Heart left ventricle (tissue), 16 donors: ENCODE measurements at places on chromosomes 11 and 22.

DNA sequence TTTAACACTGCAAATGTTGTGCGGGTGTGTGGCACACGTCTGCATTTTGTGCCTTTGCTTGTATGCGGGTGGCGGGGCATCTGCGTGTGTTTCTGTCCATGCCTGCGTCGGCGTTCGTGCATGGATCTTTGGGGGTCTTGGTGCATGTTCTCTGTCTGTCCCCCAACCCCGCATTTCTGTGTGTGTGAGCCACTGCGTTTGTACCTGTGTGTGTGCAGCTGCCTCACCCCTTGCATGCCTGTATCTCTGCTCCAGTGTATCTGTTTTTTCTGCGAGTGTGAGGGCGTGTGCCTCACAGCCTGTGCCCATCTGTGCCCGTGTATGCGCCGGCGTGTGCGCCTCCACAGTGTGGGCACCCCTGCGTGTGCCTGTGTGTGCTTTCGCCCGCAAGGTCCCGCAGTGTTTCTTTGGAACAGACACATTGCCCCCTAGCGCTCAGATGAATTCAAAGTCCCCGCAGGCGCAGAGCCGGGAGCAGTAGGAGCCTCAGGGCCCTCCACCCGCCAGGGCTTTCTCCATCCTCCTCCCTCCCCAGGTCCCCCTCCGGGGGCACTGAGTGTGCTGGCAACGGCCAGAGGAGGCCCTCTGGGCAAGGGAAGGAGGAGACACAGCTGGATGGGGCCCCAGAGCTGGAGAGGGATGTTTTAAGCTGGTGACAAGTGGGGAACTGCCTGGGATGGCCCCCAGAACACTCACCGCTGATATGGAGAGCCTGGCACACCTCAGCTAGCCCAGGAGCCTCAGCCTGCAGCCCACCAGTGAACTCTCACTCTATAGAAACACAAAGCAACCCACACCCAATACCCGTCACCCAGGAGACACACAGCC lies 3.1 kb upstream of the MN1 start:
- DNase-seq, result peak; percentile 72
- H3K27ac ChIP-seq, result no peak overlapping the region
- no peaks in the 10 kb centered on the region for H3K36me3 ChIP-seq
- no peak overlapping the region for H3K4me3 ChIP-seq
- H3K4me1 ChIP-seq, result peaks cover 5% of the 10 kb centered on the region

- peaks cover 15% of the 10 kb centered on the region for H3K36me3 ChIP-seq
- peak; percentile 84 for DNase-seq
- H3K4me3 ChIP-seq, result peak overlapping the region; percentile 97
- H3K4me1 ChIP-seq, result peaks cover 20% of the 10 kb centered on the region
- peak overlapping the region; percentile 100 for H3K27ac ChIP-seq
Measured at GRCh38 chr22:41447435-41448188, 1.0 kb upstream of the TOB2 start.

GRCh38 chr22:30946354-30946753 lies 22.2 kb downstream of the MORC2 start:
- peaks cover 34% of the 10 kb centered on the region for H3K36me3 ChIP-seq
- peaks cover 33% of the 10 kb centered on the region for H3K4me1 ChIP-seq
- DNase-seq, result no peak
- H3K27me3 ChIP-seq, result no peaks in the 10 kb centered on the region
- H3K27ac ChIP-seq, result no peak overlapping the region

DNA sequence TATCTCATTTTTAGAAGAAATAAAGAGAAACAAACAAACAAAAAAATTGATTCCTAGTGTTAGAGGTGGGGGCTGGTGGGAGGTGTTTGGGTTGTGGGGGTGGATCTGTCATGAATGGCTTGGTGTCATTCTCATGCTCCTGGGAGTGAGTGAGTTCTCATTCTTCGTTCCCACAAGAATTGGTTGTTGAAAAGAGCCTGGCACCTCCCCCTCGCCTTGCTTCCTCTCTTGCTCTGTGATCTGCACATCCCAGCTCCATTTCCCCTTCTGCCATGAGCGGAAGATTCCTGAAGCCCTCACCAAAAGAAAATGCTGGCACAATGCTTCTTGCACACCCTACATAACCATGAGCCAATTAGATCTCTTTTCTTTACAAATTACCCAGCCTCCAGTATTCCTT lies 277.8 kb downstream of the ST3GAL4 start:
- no peak overlapping the region for H3K27ac ChIP-seq
- H3K4me1 ChIP-seq, result no peaks in the 10 kb centered on the region
- H3K27me3 ChIP-seq, result no peaks in the 10 kb centered on the region
- H3K4me3 ChIP-seq, result no peak overlapping the region
- DNase-seq, result no peak

DNA sequence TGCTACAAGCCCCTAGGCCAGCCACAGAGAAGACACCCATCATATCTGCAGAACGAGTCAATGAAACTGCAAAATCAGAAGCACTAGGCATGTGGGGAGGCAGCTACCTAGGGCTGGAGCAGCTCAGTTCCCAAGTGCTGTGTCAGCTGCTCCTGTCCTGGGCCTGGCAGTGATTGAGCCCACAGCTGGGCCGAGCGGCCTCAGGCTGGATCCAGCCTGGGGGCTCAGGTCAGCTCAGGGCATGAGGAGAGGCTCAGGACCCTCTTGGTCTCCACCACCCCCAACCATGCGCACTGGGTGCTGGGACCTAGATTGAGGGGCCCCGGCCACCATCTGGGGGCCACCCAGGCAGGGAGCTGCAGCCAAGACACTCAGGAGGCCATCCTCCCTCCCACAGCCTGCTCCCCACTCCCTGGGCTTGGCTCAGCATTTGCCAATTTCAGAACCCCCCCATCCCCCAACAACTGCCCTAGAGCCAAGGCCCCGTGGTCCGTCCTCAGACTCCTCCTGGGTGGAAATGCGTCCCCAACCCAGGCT lies 2.4 kb upstream of the TNNT3 start:
- no peak overlapping the region for H3K27ac ChIP-seq
- H3K27me3 ChIP-seq, result no peaks in the 10 kb centered on the region
- H3K36me3 ChIP-seq, result no peaks in the 10 kb centered on the region
- H3K4me3 ChIP-seq, result peak overlapping the region; percentile 19
- no peak for DNase-seq

GRCh38 chr11:8059030-8059429 lies 22.0 kb upstream of the TUB start:
- no peak overlapping the region for H3K27ac ChIP-seq
- no peak for DNase-seq
- no peak overlapping the region for H3K4me3 ChIP-seq
- no peaks in the 10 kb centered on the region for H3K36me3 ChIP-seq
- no peaks in the 10 kb centered on the region for H3K27me3 ChIP-seq

DNA sequence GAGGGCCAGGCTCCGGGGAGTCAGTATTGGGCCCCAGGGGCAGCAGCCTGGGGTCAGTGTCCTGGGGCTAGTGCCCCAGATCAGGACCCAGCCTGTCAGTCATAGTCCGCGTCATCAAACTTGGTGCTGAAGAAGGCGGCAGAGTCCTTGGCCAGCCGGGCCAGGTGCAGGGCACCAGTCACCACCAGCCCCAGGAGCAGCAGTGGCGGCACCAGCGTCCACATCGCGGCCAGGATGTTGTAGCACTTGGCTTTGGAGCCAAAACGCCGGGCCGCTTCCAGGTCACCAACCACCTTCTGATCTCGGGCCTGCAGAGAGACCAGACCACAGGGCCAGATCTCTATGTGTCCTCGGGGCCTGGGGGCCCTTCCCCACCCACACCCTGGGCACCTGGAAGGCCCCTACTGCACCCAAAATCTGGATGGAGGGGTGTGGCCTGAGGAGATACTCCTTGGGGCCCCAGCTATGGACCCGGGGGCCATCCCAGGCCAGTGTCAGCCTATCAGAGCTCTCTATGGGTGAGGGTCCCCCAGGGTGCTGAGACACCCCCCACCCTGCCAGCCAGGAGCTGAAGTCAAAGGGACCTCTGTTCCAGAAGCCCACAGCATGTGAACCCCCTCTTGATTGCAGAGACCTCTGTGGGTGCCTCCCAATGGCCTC lies 790 bp downstream of the IFITM5 start:
- H3K4me3 ChIP-seq, result no peak overlapping the region
- H3K27me3 ChIP-seq, result peaks cover 22% of the 10 kb centered on the region
- no peaks in the 10 kb centered on the region for H3K36me3 ChIP-seq

DNA sequence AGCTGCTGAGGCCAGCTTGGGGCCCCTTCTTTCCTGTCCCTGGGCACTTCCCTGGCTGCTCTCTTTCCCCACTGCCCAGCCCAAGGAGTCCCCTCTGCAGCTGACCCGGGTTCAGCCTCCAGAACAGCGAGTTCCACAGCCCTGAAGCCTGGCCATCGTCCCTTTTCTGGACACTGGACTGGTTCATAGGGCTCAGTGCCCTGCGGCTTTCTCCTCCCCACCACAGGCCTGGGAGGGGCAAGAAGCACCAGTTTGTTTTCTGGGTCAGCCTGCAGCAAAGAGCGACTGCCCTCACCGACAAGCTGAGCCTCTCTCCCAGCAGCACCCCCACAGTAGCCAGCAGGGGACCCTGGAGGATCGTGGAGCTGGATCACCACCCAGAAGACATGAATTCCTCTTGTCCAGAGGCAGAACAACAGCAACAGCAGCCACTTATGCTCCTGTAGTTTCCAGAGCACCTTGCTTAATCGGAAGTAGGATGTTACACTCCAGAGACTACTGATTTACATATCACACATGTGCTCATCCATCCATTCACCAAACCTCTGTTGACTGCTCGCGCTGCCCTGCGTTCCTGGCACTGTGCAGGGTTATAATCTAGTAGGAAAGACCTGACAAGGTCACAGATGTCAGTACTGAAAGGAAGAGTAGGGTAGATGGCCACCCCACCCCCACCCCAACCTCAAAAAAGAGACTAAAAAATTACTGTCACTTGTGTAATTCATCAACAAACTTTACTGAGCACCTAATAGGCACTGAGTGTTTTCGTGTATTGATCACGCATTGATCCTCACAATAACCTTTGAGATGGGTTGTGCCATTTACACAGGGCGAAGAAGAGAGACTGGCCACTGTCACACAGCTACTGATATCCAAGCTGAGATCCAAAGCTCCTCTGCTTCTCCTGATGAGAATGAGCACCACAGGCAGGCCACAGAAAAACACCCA lies 13.0 kb upstream of the CXCR5 start:
- no peak for DNase-seq
- peaks cover 16% of the 10 kb centered on the region for H3K4me1 ChIP-seq
- no peaks in the 10 kb centered on the region for H3K36me3 ChIP-seq
- peak overlapping the region; percentile 43 for H3K4me3 ChIP-seq
- peak overlapping the region; percentile 76 for H3K27ac ChIP-seq

DNA sequence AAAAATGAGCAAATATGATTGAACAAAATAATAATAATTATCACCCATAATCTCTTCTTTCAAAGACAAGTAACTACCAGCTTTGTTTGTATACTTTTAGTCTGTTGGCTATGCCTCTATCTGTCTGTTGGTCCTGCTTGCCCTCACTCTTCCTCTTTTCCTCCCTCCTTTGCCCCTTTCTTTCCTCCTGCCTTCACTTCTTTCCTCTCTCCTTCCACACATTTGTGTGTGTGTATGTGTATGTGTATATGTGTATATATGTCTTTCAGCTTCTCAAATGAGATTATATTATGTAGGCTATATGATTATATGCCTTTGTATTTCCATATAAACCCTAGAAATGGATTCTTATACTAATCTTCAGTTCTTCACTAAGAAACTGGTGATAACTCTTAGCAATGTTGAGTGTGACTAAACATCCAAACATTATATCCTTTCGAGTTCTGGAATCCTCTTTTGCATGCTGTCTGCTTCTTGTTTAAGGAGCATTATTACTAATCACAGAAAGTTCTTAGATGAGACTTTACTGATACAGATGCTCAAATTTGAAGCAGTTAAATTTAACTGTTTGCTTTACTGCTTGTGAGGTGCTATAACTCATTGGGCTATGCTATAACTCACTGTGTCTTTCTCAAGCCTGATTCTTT lies 219.1 kb downstream of the TMEM135 start:
- peaks cover 47% of the 10 kb centered on the region for H3K4me1 ChIP-seq
- no peaks in the 10 kb centered on the region for H3K27me3 ChIP-seq
- no peaks in the 10 kb centered on the region for H3K36me3 ChIP-seq
- H3K27ac ChIP-seq, result no peak overlapping the region
- H3K4me3 ChIP-seq, result no peak overlapping the region

- no peak overlapping the region for H3K4me3 ChIP-seq
- no peaks in the 10 kb centered on the region for H3K36me3 ChIP-seq
- no peak for DNase-seq
- H3K27me3 ChIP-seq, result no peaks in the 10 kb centered on the region
Measured at GRCh38 chr11:76382209-76382608, 1.1 kb downstream of the GVQW3 start.

DNA sequence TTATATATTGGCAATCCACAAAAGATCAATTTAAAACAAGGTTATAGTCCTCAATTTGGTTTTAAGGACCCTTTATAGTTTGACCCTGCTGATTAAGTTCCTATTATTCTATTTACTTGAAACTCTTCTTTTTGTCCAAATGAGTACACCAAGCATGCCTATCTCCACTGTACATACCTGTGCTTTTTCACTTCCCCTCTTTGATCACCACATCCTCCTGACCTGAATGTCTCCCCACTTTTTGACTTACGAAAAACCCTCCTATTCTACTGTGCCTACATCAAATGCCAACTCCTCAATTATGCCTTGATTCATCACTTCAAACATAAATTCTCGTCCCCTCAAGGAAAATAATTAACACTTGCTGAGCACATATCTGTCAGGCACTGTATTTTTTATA lies 113.5 kb downstream of the SOX6 start:
- no peak for DNase-seq
- no peaks in the 10 kb centered on the region for H3K36me3 ChIP-seq
- no peaks in the 10 kb centered on the region for H3K4me1 ChIP-seq
- no peaks in the 10 kb centered on the region for H3K27me3 ChIP-seq
